Naive B cell (primary cell): ENCODE measurements at places on chromosomes 13 and 19. TPM values are rescaled to one million over a fixed set of nuclear protein-coding genes. Genes with fewer than 3 reads are reported as not detected.

FOXA3 gene
- not detected for polyA plus RNA-seq

IGFL3 gene
- not detected for polyA plus RNA-seq

PBX4 gene
- polyA plus RNA-seq: not detected

MEDAG gene
- polyA plus RNA-seq: not detected

DNA sequence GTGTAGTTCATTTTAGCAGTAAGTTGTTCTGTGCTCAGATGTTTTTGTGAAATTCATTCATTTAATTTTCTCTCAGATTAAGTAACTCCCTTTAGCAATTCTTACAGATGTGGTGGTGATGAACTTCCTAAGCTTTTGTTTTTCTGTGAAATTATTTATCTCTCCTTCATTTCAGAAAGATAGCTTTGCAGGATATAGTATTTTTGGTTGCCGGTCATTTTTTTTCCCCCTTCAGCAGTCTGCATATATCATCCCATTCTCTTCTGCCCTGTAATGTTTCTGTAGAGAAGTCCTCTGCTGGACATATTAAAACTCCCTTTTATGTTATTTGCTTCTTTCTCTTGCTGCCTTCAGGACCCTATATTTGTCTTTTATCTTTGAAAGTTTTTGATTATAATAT is 470.2 kb downstream of the PCDH9 start:
- DNase-seq: no peak

DNA sequence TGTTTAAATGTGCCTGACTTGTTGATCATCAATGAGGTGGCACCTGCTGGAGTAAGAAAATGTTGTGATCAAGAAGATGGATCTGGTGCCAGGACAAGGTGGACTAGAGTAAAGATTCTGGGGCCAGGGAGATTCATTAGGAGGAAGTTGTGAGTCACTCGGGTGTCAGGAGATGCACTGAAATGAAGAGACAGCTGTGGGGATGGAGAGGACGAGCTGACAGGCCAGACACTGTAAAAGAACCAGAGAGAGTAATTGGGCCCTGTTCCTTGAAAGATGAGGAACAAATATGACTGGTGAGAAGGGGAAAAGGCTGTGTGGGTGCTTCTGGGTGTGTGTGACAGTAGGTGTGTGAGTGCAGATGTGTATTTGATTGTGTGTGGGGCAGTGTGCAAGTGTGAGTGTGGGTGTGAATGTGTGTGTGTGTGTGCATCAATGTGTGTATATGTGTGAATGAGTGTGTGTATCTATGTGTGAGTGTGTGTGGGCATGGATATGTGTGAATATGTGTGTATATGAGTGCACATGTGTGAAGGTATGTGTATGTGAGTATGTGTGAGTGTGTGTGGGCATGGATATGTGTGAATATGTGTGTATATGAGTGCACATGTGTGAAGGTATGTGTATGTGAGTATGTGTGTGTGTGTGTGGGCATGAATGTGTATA is 260.5 kb downstream of the RFC3 start:
- DNase-seq: no peak

GRCh38 chr19:21568816-21569493 is 63.6 kb downstream of the ZNF429 start:
- peak; percentile 79 for DNase-seq

GRCh38 chr19:39156326-39157230 is 31.0 kb downstream of the PAK4 start:
- DNase-seq: no peak

DNA sequence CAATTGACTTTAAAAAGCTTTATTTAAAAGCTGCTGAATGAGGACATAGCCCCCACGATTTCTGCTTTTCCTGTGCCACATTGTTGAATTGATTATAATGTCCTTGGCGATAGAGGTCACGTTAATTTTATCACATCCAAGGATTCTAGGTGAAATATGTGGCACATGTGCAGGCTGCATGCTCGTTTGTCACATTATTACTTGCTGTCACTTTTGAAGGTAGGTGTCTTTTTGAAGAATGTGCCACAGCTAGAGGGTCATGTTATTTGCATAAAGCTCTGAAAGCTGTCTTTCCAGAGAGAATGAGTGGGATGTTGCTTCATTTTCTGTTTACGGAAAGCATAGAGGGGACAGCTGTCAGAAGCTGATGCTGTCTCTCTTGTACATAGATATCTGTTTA is 927.6 kb upstream of the ATXN8OS start:
- DNase-seq: no peak

DNA sequence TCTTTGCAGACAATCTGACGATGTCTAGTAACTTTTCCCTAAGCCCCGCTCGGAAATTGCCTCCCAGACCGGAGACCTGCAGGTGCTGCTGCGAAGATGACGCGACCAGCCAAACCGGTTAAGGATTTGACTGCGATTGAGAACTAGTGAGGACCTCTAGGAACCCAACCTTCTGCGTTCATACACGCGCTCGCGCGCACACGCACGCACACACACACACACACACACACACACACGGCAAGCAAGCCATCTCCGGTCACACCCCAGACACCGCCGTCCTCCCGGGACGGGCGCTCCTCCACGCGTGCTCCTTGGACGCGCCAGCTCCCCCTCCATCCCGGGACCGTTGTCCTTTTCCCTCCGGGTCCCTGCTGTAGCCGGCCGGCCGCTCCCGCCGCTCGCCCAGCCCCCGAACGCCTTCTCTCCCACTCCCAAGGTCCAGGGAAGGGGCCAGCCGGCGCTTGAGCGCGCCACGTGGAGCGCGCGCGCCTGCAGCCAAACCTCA is 1.2 kb downstream of the TBC1D4 start:
- DNase-seq: peak; percentile 14

DNA sequence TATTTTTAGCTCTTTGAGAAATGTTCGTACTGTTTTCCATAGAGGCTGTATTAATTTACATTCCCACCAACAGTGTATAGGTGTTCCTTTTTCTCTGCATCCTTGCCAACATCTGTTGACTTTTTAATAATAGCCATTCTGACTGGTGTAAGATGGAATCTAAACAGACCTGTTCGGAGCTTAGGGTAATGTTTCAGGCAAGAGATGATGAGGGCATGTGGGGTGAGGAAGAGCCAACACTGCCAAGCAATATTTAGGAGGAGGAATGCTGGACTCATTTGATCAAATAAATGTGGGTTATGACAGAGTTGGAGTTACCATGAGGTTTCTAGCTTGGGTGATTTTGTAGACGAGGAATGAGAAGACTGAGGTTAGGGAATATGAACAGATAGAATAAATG is 382.9 kb downstream of the KLF12 start:
- no peak for DNase-seq

- DNase-seq: no peak
Observed at GRCh38 chr19:27744926-27745768, 1467.8 kb downstream of the UQCRFS1 start.

GRCh38 chr13:20901668-20902437 is 693 bp downstream of the XPO4 start:
- DNase-seq: no peak
